ENCODE measurements at places on chromosomes 5 and 9.

- DNase-seq = no peak
Measured at GRCh38 chr5:125338440-125339174, 592.2 kb upstream of the ZNF608 start.

DNA sequence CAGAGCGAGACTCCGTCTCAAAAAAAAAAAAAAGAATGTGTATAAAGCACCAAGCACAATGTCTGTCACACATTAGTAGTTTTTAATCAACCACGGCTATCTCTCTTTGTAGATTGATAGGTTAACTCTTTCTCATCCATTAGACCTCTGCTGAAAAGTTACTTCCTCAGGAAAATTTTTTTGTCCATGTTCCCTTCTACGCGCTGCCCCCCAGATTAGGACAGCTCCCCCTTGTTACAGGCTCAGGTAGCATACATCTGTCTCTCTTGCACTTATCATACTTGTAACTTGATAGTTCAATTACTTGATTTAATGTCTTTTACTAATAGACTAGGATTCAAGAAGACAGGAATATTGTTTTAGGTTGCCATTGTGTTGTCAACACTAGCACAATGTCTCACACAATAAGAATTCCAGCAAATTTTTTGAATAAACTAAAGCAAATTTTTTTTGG is 1.5 kb downstream of the SPDL1 start:
- DNase-seq = no peak

DNA sequence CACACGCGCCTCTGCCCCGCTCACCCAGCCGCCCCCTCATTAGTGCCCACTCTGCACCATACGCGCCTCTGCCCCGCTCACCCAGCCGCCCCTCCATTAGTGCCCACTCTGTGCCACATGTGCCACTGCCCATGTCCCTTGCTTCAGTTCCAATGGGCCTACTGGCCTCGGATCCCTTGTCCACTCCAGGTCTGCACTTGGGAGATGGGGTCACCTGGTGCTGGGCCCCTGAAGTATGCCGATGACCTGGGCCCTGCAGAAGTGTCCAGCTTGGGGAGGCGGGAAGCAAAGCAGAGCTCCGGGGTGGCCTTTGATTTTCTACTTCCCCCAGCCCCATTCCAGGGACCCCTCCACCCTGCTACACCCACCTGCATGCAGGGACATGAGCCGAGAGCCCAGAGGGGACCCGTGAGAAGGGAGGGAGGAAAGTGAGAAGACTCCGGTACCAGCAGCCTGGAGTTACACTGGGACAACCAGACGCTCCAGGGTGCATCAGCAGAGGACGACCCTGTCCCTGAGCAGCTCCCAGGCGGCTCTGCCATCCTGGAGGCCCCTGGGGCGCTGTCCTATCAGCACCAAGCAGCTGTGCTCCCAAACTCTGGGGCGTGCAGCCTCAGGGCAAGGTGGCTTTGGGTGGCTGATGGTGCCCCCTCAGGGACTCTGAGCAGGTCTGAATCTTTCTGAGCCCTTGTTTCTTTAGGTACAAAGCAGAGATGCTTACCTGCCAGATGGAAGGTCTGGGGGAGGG is 140.8 kb downstream of the RXRA start:
- DNase-seq = no peak

GRCh38 chr9:16870596-16871335 is at the start of gene BNC2:
Gene BNC2 (minus strand): TSS chr9:16870670. CDS start chr9:16870648, 22 bp downstream.
- DNase-seq = no peak

DNA sequence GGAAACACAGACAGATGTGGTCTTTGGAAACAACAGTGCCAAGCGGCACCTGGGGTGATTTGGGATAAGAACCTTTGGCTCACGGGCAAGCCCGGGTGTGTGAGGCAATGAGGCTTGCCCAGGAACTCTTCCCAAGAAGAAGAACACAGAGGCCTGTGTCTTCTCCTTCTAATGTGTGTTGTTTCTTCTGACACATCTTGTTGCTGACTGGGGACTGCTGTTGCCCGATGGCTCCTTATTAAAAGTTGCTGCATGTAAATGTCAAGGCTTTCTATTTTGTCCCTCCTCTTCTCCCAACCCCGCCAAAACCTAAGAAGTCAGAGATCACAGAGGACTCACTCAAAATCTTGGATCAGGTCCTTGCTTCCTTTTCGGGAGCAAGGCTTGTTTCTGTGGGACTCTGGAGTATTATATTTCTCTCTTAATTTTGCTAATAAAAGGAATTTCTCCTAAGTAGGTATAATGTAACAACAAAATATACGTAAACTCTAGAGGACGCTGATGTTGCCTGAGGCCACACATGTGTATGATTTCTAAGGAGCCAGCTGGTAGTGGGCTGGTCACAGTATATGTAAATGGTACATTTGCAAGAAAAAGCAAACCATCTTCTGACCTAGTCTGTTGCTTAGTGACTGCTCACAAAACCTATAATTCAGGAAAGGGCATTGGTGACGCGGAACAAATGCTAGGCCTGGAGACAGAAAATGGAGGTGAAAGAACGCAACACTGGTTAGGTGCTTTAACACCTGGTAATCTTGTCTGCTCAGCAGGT is 232.5 kb downstream of the GADD45G start:
- DNase-seq = no peak

GRCh38 chr5:90987726-90988125 is 395.4 kb downstream of the ARRDC3 start:
- DNase-seq = no peak

- DNase-seq = peak; percentile 81
Measured at GRCh38 chr9:99105152-99106043, 485 bp downstream of the TGFBR1 start.

GRCh38 chr9:37243588-37244345 is 123.4 kb downstream of the ZCCHC7 start:
- no peak for DNase-seq

DNA sequence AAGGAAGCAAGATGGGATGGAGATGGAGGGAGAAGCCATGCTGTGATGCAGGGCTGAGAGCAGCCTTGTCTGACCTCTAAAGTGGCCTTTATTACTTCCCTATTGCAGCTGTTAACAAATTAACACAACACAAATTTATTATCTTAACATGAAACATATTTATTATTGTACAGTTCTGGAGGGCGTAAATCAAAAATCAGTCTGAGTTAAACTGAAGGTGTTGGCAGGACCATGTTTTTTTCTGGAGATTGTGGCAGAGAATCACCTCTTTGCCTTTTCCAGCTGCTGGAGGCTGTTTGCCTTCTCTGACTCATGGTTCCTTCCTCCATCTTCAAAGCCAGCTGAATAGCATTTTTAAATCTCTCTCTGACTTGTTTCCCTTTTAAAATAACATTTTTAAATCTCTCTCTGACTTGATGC is 7.2 kb upstream of the MCC start:
- no peak for DNase-seq

DNA sequence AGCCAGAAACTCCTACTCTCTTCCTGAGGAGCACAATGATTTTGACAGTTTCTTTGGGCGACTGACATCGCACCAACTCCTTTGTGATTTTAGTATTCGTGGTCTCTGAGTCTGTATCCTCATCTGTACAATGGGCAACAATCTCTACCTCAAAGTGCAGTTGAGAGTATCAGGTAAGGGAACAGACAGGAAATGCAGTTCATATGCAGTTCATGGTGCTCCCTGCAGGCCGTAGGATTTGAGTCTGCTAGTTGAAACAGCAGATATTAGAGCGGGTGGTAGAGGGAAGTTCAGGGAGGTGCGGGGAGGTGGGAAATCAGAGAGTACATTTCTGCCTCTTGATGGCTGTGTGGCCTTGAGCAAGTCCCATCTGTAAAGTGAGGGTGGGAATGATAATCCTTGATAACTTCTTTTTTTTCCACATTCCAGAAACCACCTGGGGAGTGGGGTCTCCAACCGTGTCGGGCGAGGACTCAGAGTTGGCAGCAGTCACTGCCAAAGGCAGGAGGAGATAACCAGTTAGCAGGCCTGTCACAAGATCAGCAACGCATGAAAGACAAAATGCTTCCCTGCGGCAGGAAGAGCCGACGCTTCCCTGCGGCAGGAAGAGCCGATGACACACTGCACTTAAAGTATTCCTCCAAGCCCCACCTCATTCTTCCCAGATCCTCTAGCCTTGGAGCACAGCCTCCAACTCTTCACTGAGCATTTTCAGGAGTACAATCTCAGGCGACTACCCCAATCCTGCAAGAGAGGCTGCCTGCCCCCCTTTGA is 6.0 kb upstream of the NEK6 start:
- DNase-seq = no peak

- no peak for DNase-seq
Measured at GRCh38 chr9:97186493-97186892, 121.0 kb upstream of the CCDC180 start.

DNA sequence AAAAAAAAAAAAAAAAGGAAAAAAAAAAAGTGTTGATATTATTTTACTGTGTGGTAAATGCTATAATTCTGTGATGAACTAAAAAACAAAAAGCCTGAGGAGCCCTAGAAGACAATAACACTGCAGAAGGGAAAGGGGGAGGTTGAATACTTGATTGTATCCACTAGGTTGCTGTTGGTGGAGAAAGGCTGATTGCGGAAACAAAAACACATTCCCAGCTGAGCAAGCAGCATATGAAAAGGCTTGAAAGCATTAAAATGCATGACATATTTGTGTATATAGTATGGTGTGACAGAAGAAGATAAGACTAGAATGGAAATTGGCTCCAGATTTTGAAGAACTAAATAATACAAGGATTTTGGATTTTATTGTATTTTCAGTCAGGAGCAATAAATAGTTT is 8.9 kb downstream of the RABGAP1 start:
- DNase-seq = no peak

- no peak for DNase-seq
Measured at GRCh38 chr9:135370411-135371375, 108.9 kb upstream of the PPP1R26 start.

DNA sequence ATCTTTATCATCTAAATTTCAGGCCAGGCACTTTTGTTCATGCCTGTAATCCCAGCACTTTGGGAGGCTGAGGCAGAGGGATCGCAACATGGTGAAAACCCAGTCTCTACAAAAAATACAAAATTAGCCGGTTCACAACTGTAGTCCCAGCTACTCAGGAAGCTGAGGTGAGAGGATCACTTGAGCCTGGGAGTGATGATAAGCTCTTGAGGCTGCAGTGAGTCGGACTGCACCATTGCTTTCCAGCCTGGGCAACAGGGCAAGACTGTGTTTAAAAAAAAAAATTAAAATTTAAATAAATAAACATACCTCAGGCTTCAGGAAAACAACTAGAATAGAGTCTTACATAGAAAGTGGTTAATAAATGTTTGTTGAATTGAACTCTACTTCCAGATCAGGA is 147.4 kb downstream of the AGTPBP1 start:
- no peak for DNase-seq

DNA sequence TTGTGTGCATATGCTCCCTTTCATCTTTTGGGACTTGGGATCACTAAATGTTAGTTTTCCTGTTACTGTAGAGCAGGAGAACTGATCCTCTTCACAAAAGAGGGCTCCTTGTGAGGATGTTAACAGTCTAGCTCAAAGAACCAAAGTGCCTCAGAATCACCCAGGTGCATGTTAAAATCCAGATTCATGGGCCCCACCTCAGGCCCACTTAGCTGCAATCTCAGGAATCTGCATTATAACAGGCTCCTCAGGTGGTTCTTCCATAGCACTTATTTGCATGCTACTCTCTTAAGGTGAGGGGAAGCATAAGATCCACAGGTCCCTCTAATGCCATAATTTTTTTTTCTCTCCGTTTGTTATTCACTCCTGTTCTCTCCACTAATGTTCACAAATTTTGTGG is 14.8 kb upstream of the MEF2C start:
- DNase-seq = no peak

DNA sequence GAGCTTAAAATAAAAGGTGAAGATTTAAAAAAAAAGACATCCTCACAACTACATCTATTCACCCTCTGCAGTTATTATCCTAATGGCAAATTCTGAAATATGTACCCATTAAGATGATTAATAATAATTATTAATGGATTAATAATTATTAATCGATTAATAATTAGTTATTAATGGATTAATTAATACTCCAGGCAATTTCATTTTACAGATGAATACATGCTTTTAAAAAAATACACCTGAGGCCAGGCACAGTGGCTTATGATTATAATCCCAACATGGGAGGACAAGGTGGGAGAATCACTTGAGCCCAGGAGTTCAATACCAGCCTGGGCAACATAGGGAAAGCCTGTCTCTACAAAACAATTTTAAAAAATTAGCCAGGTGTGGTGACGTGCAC is 182.4 kb downstream of the ARRDC3 start:
- DNase-seq = no peak

DNA sequence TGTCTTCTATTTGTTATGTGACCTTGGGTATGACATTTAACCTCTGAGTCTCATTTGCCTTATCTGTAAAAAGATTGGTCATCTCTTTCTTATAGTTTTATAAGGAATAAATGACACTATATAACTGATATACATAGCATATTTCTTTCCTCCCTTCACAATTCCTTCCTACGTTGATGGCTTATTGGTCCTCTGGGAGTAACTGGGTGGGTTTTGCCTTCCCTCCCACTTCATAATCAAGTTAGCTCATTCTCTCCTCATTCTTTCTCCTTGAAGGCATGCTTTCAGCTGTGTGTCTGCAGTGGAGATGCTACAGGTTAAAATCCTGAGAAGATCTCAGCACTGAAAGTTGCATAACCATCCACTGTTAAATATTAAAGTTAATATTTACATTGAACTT is 382.4 kb downstream of the TMEM38B start:
- DNase-seq = no peak
